Mammary epithelial cell (primary cell): ENCODE measurements at places on chromosomes 6 and 20. TPM values are rescaled to one million over a fixed set of nuclear protein-coding genes. Genes with fewer than 3 reads are reported as not detected.

The GSTA2 gene
- not detected in 2 replicates for total RNA-seq

The BNIP5 gene
- total RNA-seq: not detected in 2 replicates

GRCh38 chr6:77264970-77265369 lies 198.3 kb downstream of the HTR1B start:
- DNase-seq: no peak

The ELOVL4 gene
- 9.7 TPM for total RNA-seq

The EFCAB8 gene
- 0.50 TPM for total RNA-seq

DNA sequence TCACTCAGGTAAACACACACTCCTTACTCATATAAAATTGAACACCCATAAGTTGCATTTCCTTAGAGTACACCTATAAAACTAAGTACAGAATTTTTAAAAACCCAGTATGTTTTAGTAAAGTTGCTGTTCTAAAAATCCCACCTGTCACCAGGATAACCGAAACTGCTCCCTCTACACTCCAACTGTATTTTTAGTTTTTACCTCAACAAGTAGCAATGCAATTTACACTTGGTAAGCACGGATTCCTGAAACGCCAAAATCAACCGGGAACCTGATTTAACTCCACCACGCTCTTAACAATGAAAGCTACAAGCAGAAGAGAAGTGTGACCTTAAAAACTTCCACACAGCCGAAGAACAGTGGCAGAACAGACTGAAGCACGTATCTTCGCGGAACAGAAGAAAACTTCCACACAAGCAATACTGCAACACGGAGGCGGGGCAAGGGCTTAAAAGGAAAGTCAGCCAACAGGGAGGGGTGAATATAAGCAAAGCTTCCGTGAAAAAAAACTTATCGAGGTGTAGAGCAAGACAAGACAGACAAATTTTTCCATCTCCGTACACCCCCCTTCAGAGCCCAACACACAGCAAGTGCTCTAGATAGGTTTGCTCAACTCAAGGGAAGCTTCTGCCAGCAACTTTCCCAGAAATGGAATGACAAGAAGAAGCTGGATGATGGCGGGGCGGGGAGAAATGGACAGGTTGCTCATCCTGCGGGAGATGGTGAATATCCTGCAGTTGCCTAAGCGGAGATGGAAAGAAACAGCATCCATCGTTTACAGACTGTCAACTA lies 1.4 kb downstream of the STAU1 start:
- DNase-seq: peak; percentile 66

The ARFGEF2 gene
- total RNA-seq: 27.7 and 32.7 TPM in 2 replicates

GRCh38 chr20:62405108-62405980 lies 1.7 kb downstream of the CABLES2 start:
- peak; percentile 24 for DNase-seq

- DNase-seq: no peak
Observed at GRCh38 chr6:101394936-101395335, 1.4 kb downstream of the GRIK2 start.

DNA sequence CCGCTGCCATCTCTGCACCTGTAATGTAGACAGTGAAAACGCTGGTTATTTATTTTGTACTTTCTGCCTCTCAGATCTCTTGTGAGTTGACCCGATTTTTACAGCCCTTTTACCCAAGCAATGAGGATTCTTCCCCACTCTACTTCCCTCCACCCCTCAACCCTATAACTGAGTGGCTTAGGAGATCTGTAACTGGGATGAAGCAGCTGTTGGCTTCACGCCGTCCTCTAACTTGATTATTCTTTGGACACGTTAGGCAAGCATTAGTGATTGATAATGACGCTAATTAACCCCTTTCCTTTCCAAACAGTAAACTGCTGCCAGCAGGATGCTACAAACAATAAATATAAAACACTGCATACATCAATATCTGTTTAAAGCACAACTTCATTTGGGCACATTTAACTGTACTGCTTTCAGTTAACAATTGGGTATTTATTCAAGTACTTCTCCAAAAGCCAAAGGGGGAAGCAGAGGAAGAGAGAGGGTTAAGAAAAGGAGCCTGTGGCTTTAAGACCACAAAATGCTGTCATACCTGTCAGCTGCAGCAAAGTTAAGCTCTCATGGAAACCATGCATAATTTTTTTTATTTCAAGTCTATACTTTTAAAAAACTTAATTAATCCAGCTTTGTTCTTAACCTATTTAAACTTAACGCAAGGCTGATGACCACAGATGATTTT lies 21.2 kb downstream of the TFAP2A start:
- no peak for DNase-seq

- DNase-seq: no peak
Observed at GRCh38 chr20:33386673-33387072, 14.6 kb downstream of the CDK5RAP1 start.

The SRXN1 gene
- 68.0 TPM for total RNA-seq

The NDRG3 gene
- total RNA-seq: 20.8 TPM

DNA sequence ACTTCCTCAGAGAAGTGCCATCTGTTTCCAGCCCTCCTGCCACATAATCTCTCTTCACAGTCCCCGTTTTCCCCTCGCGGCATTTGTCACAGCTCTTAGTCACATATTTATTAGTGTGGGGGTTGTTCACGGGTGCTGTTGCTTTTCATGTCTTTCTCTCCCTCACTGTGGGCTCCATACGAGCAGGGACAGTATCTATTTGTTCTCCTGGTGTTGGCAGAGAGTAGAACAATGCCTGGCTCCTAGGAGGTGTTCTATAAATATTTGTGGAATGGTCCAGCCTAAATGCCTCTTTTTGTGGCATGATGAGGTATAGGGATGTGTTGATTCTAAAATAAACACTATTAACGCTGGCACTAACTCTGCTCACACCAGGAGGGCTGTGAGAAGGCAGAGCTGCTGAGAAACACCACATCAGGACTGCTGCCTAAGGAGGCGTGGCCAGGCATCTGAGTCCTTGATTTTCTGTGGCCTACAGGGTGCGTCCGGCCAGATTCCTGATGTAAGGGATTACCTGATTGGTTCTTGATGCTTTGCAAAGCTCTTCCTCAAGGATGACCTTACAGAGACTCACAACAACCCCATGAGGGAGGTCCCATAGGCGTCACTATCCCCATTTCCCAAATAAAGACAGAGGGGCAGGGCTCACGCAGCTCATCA lies 219.8 kb upstream of the ARID1B start:
- no peak for DNase-seq

DNA sequence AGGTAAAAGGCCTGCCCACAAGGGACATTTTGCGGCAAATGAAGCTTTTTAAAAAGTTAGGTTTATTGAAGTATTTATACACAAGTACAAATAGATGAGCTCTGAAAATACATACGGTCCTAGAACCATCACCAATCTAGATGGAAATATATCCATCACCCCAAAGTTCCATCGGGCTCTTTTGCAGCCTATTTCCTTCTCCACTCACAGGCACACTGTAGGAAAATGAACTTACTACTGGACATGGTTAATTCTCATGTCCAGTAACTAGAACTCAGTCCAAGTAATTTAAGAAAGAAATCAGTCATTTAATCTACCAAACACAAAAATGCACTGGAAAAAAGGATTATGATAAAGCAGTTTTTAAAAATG lies 6.2 kb downstream of the PCNA start:
- DNase-seq: no peak

GRCh38 chr6:146785001-146785585 lies 186.3 kb downstream of the ADGB start:
- DNase-seq: peak; percentile 11

The PLCB1 gene
- 0.31 and 0.67 TPM in 2 replicates for total RNA-seq

GRCh38 chr6:41697861-41698781 lies 37.3 kb downstream of the TFEB start:
- DNase-seq: peak; percentile 81

The OTOR gene
- total RNA-seq: not detected in 2 replicates
